Iris pigment epithelial cell (primary cell): ENCODE measurements at places on chromosomes 13 and 19.

DNA sequence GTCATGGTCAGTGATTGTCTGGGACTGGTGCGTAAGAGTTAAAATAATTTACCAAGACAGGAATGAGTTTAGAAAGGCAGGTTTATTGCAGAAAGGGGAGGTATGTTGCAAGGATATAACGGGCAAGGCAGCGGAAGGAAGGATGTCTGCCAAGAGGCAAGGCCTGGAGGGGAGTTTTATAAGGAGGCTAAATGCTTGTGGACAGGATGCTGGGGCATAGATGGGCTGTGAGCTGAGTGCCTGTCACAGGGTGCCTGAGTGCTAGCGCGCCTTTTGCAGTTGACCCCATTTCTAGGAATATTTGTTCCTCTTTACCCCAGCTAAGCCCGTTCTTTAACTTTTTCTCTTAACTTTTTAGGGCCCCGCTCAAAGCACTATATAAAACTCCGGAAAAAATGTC, 58.7 kb downstream of the TEX26 start:
- DNase-seq, result no peak

- DNase-seq, result peak; percentile 64
These were observed 4.0 kb downstream of the COL5A3 start for GRCh38 chr19:10006335-10006708.

- DNase-seq, result no peak
These were observed 118.0 kb upstream of the ZNF536 start for GRCh38 chr19:30254158-30254557.

- DNase-seq, result no peak
These were observed 15.7 kb upstream of the CCDC169 start for GRCh38 chr13:36313047-36313969.

- no peak for DNase-seq
These were observed 57.7 kb downstream of the ATP8A2 start for GRCh38 chr13:25429466-25429865.

DNA sequence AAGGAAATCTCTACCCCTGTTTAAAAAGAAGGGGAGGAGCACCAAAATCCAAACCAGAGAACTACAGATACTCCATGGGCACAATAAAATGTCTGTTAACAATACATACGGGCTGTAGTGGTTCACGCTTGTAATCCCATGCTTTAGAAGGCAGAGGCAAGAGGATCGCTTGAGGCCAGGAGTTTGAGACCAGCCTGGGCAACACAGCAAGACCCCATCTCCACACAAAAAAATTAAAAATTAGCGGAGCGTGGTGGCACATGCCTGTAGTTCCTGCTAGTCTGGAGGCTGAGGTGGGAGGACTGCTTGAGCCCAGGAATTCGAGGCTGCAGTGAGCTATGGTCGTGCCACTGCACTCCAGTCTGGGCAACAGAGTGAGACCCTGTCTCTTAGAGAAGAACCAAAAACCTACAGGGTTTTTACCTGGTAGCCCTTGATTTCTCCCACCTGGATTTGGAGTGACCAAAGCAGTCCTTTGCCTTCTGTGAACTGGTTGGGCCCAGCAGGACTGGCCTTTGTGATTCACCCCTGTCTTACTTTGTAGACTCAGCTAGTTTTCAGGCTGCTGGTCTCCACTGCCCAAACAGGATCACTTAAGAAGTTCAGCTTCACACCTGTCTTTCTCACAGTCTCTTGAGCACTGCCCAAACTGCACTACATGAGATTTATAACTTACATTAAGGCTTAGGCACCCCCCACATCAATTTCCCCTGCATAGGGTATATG, 38.7 kb upstream of the FLT1 start:
- DNase-seq, result no peak

DNA sequence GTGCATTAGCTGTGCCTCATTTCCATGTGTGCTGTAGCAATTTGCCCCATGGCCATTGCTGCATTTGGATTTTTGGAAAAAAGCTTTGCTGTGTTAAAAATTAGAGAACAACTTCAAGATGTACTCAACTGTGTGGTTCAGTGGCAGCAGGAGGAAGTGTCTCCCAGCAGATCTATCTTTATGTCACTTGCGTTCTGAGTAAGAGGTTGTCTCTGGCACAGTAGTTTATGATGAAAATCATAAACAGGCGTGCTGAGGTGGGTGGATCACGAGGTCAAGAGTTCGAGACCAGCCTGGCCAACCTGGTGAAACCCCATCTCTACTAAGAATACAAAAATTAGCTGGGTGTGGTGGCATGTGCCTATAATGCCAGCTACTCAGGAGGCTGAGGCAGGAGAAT, 29.0 kb upstream of the RNF17 start:
- no peak for DNase-seq

- no peak for DNase-seq
These were observed 1792.7 kb upstream of the MIR17HG start for GRCh38 chr13:89554801-89555200.

GRCh38 chr19:50490411-50490811, 13.8 kb upstream of the GARIN5A start:
- DNase-seq, result no peak

DNA sequence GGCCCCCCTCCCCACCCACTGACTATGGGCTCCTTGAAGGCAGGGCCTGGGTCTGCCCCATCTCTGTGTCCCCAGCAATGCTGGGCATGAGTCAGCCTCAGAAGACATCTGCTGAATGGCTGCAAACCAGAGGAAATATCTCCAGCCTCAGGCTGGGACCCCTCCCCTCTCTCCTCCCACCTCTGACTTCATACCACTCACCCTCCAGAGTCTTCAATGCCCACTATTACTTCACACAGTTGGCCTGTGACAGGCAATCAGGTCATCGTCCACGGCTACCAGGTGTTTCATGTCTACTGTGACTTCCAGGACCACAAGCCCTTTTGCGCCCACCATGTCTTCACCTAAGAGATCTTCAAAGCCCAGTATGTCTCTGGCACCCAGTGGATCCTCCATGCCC, at the start of gene SRRM5:
Gene SRRM5, plus strand, starts transcription at position 301 of the 400 bp plus-strand sequence. Its CDS starts 34 bp downstream, at position 335.
- DNase-seq, result no peak

GRCh38 chr19:2678044-2678671, 24.3 kb downstream of the GNG7 start:
- no peak for DNase-seq

- DNase-seq, result peak; percentile 72
These were observed at the start of the genes PRDX2 and THSD8 for GRCh38 chr19:12801466-12802266. Gene PRDX2 (minus strand): TSS chr19:12801800. CDS start chr19:12801261, 539 bp downstream. Gene THSD8 (plus strand): TSS chr19:12802069. CDS start chr19:12802072, 3 bp downstream.

DNA sequence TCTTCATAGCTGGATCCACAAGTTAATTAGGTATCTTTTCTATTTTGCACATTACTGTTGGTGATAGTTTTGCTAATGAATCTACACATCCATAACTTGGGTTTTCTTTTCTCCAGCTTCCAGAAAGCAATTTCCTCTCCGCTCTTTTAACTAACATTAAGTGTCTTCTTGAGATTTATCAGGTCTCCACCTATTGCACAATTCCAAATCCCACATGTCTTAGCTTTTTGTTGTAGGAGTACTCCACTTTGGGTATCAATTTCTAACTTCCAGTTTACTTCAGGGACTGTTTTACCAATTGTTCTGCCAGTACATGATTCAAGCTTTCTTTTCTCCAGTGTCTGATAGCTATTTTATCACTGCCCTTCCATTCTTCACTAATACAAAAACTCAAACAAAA, 129.6 kb downstream of the OLFM4 start:
- DNase-seq, result no peak

GRCh38 chr19:42313096-42313839, at the start of gene TMEM145:
Gene TMEM145 (plus strand): TSS chr19:42313309. CDS start chr19:42313377, 68 bp downstream.
- DNase-seq, result peak; percentile 54

- DNase-seq, result no peak
These were observed 22.2 kb downstream of the RASA3 start for GRCh38 chr13:114110091-114110829.

DNA sequence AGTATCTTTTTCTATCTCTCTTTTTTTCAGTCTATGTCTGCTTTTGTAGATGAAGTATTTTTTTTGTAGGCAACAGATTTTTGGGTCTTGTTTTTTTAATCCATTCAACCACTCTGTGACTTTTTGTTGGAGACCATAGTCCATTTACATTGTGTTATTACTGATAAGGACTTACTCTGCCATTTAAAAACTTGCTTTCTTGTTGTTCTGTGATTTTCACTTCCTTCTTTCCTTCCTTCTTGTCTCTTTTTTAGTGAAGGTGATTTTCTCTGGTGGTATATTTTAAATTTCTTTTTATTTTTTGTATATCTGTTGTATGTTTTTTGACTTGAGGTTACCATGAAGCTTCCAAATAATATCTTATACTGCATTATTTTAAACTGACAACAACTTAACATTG, 79.5 kb downstream of the COG6 start:
- DNase-seq, result no peak

GRCh38 chr13:51793570-51794271, 10.2 kb downstream of the DHRS12 start:
- peak; percentile 95 for DNase-seq

- no peak for DNase-seq
These were observed 665 bp downstream of the VASP start for GRCh38 chr19:45507872-45508416.

DNA sequence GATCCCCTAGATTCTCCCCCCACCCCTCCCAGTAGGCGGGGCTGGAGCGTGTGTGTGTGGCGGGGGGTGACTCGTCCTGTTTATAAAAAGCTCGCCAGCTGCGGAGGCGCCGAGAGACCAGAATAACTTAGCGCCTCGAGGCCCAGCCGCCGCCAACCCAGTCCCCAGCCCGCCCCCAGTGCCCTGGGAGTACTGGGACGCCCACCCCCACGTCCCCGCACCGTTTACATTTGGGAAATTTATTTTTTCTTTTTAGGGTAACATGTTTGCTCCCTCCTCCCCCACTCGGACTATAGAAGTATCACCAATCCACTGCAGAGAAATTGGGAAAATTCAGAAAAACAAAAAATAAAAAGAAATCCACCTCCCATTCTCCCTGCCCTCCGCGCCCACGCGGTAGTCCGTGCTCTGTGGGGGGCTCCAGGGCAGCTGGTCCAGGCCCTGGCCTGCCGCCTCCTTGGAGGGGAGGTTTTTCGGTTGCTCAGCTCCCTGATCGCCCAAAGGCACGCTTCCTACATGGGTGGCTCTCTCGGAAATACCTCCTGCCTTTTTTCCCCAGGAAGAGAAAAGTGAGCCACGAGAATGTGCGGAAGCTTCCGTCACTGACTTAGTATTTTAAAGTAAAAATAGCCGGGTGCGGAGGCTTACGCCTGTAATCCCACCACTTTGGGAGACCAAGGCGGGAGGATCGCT, 1.5 kb upstream of the RAB3A start:
- DNase-seq, result peak; percentile 78

- no peak for DNase-seq
These were observed 43.6 kb downstream of the ANKRD27 start for GRCh38 chr19:32631381-32631780.

DNA sequence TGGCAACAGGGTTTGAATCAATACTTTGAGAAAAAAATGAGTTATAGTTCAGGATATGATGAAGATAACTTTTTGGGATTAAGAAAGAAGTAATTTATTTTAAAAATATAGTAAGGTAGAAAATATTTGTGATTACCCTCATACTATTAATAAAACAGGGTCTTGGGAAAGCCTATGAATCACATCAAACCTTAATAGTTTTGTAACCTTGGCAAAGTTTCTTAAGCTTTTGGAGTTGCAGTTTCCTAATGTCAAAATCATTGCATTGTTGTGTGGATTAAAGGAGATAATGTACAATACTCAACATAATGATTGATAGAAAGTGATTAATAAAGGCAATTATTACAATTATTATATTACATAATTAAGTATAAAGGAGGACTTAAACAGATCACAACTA, 149.0 kb downstream of the LMO7 start:
- peak; percentile 62 for DNase-seq

- DNase-seq, result peak; percentile 58
These were observed 67.8 kb downstream of the SUCLA2 start for GRCh38 chr13:47932950-47933923.
